IPS DF 19.7 (cell line): ENCODE measurements at places on chromosomes 5 and 9.

- DNase-seq: no peak
These were observed 376.2 kb upstream of the CLINT1 start for GRCh38 chr5:158235159-158235547.

DNA sequence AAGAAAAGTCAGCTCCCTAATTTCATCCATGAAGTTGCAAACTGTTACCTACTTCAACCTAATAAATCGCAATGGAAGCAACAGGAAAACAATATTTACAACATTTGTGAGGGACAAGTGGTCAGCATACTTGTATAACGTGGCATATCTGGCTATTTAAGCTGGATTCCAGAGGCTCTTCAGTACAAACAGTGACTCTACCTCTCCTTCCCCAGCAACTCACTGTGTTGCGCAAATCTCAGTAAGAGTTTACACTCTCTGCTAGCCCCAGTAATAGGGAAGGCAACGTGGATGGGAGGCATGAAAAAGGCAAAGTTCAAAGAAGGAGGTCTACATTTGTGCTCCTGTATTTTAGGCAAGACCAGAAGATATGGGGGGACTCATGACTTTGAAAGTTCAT lies 18.9 kb upstream of the SEMA5A start:
- DNase-seq: no peak

DNA sequence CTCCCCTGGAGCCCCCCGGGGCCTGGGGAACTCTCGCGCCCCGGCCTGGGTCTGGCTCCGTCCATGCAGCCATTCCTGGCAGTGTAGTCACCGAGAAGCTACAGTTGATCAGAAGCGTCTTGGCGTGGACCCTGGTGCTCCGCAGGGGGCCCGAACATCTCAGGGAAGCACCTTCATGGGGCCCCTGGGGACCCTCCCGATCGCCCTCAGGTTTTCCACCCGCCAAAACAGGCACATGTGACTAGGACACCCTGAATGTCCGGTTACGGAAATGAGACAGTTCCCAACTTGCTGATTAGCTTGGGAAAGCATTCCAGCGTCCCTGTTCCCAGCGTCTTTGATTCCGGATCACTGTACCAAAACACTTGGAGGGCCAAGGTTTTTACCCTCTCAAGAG lies 472 bp downstream of the FBXO4 start:
- DNase-seq: no peak

DNA sequence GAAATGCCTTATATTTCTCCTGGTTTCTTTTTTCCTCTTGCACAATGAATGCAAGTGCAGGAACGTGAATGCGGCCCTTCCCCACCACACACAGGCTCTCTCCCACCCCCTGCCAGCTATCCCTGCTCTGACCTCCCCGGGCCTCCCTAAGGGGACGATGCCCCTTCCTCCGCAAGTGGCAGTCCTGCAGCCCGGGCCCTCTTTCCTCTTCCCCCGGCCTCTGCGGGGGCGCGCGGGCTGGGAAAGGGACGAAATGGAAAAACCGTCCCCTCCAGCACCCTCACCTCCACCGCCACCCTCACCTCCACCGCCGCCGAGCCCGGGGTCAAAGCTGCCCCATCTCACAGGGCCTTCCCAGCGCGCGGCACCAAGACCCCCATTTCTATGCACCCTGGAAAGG lies 44.7 kb downstream of the GAS1 start:
- no peak for DNase-seq

DNA sequence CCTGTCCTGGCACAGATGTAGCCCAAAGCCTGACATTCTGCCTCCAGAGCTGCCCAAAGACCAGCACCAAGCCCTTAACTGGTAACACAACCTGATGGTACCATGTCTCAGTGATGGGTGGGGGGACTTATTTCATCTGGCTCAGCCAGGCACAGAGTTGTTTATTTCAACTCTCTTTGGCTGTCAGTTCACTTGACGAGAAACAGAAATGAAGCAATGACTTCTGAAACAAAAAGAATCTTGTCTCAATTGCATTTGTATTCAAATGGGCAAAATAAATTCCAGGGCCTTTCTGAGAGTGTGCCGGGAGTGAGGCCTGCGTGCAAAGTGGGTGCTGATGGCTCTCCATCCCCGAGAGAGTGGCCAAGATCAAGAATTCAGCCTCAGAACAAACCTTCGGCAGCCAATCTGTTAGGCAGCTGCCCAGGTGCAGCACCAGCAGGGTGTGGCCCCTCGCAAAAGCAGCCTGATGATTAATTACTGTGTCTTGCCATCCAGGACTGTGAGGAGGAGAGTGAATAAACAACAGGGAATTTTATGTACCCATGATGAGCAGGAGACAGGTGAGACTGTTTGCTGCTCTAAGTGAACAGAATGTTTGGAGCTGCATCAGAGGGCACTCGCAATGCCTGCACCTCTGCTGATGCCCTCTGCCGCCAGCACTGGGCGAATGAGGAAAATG lies 238.0 kb downstream of the HSPA4 start:
- DNase-seq: no peak

DNA sequence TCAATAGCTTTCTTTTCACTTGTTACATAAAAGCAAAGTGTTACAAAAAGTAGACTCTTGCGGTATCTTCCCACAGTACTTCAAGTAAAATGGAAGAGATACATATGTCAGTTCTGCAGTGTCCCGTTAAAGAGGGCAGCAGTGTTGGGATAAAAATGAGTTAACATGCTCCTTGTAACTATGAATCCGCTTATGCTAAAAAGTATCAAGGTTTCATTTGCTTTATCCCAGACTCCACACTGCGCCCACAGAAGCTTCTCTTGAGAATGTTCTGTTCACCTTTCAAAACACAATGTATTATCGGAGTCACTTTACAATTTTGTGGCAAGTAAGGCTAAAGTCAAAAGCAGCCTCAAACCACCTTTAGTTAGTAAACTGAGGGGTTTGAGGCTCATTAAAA lies 790 bp downstream of the PTAR1 start:
- DNase-seq: no peak

DNA sequence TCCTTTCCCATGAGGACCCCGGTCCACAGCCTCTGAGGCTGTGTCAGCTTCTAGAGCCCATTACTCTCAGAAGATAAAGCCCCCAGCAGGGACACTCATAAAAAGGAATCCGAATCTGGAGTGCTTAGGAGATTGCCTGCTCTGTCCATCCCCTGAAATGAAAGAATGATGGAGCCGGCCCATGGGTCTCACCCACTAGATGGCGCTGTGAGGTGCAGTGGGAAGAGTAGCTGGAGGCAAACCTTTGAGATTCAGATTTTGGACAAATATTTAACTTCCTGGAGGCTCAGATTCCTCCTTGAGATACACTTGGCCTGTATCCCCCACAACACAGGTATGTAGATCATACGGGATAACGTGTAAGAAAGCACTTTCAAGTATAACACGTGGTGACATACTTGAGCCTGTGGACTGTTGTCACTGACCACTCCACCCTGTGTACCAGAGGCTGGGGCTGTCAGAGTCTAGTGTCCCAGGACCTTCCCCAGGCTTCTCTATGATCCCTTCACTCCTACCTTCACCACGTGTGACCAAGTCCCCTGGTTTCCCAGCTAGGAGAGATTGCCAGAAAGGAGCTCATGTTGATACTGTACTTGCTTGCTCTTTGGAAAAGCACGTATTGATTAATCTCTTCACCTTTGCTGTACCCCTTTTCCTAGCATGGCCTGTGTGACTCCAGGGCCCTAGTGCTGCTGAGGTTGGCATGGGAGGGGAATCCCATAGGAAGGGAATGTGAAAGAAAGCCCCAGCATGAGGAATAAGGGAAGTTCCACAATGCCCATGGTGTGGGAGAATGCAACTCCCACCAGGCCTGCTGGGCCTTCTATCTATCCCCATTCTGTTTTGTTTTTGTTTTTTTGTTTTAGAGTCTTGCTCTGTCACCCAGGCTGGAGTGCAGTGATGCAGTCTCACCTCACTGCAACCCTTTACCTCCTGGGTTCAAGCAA lies 32.1 kb downstream of the TRMO start:
- no peak for DNase-seq

DNA sequence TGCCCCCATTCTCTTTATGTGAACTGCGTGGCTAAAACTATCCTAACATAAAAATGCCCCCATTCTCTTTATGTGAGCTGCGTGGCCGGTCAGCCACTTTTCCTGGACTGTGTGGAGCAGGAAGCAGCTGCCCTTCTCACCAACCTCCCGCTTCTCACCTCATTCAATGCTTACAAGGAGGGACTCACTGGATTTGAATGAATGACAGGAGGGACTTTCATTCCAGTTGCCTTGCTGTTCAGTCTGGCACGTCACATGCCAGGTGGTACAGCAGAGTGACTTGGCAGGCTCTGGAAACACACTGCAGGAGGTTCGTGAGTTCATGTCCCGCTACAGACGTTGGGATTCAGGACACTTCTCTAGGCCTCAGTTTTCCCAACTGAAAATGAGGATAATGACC lies 60.2 kb upstream of the NFIL3 start:
- no peak for DNase-seq

DNA sequence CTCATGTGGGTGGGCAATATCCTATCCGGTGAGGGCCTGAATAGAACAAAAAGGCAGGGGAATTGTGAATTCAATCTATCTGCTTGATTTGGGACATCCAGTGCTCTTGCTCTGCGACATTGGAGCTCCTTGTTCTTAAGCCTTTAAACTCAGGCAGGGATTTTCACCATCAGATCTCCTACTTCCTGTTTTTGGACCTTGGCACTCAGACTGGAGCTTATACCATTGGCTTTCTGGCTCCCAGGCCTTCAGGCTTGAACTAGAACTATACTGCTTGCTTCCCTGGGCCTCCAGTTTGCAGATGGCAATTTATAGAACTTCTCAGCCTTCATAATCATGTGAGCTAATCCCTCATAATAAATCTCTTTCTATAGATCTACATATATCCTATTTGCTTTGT lies 134.3 kb upstream of the CLINT1 start:
- no peak for DNase-seq

- DNase-seq: no peak
These were observed 10.0 kb upstream of the CAST start for GRCh38 chr5:96651948-96652753.

DNA sequence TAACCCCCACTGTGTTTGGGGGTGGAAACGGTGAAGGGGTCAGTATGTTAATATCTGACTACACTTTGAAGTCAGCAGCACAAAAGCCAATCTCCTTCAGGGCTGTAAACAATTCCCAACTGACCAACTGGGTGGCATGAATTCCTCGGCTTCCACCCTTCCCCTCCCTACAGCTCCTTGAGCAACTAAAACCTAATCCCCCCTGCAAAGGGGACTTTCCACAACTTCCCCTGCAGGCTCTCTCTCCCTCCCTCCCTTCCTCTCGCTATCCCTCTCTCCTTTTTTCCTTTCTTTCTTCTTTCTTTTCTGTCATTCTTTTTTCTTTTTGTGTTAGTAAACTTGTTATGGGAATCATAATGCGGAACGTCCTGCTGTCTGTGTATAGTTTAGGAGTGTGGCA lies 65.1 kb upstream of the PTCH1 start:
- no peak for DNase-seq

DNA sequence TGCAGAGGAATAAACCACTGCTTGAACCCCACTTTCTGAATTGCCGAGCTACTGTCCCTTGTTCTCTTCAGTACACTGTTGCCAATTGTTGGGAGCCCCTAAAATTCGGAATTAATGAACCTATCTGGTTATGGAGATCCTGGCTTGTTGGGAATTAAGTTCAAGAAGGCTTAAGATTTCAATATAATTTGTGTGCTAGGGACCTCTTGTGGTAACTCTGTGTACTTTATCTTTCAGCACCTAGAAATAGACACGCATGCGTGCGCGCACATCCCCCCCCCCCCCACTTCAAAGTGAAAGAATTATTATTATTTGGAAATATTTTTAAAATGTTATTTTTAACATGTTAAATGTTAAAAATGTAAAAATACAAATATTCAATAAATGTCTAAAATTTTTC lies 53.3 kb upstream of the FAM169A start:
- no peak for DNase-seq

- DNase-seq: no peak
These were observed 82.6 kb downstream of the GALNT10 start for GRCh38 chr5:154273028-154273617.
